ENCODE measurements at places on chromosomes 7 and 10.

DNA sequence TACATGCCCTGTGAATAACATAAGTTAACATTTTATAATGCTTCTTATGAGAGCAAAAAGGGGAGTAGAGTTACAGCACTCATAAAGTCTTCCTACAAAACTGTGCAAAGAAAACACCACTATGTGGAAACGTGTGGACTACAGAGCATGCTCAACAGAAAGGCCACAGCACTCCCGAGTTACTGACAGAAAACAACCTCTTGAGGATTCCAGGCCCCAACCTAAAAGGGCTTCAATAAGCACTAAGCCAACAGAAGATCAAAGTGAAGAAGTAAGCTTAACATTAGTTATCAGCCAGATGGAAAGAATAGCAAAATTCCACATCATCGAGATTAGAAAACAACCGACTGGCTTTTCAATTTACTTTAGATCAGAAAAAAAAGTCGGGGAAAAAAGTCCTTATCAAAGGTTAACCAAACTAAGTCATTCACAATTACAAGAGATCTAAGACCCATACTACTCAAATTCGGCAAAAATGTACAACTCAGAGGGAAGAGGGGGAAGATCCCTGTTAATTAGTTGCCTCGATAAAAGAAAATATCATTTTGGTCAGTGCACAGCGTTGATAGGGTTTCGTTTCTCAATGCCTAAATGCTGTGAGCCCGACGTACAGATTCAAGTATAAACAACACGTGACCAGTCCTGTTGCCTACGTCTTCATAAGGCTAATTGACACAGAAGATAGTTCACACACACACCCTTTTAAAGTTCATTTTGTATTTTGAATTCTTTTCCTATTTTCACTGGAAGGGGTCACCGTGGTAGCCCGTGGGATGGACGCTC lies 1.4 kb downstream of the KBTBD2 start:
- peak; percentile 19 for DNase-seq

DNA sequence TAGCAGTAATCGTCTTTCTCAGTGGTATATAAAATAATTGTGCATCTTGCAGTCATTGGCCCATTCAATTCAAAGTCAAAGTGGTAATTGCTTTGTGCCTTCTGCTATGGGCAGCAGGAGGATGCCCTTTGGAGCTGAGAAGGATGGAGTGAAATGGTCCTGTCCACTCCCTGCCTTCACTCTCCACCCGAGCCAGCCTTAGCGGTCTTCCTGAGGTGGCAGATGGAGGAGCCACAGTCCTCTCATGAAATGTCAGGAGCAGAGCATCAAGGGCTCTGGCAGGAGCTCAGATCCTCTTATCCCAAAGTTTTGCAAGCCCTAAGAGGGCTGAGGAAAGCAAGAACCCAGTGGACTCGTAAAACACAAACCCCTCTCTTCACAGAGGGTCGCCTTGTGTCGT lies 199.4 kb downstream of the DYNC1I1 start:
- DNase-seq = no peak

DNA sequence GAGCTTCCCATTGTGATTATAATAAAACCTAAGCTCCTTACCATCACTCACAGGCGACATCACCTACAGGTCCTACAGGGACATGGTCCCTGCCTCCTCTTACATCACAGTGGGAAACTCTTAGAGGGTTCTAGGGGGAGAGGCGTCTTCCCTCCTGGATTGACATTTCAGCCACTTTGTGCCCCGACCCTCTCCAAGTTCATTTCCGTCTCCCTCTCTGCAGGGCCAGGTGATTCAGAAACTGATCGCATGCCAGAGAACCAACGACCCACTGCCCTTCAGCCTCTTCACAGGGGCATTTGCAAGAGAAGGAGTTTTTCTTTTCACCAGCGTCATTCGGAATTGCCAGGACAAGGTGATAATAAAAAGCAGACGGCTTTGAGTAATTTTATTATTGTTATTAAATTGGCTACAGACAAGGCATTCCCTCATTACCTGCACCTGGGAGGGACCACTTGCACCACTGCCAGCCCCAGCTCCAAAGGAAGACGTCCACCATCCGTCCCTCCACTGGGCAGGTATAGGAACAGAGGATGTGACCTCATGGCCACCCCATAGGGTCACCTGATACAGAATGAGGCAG lies 85.8 kb upstream of the CUX1 start:
- DNase-seq = no peak

GRCh38 chr10:50312464-50313437 lies 61.4 kb upstream of the ASAH2 start:
- DNase-seq = no peak

DNA sequence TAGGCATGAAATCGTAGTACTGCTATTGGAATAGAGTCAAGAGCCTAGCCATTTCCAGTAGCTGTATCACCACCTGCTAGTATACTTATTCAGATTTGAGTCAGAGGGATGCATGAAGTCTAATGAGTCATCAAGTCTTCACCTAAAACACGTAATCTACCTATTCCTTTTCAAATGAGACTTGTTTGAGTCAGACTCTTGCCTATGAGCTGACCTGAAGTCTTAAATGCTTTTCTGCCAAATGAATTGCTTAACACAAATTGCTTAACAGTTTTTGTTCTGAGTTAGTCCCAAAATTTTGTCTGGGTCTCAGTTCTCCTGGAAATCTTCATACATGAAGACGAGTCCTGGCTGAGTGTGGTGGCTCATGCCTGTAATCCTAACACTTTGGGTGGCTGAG lies 165.2 kb downstream of the GNAT3 start:
- no peak for DNase-seq

- no peak for DNase-seq
Observed at GRCh38 chr10:3217853-3218252, 45.3 kb upstream of the PITRM1 start.
